NCI-H2171 treated with DMSO at 0.1 percent for 48 hours (cell line): ENCODE measurements at places on chromosomes 7 and 10.
A peak's percentile ranks its signal among the peaks of the same experiment; 100 is the strongest.

DNA sequence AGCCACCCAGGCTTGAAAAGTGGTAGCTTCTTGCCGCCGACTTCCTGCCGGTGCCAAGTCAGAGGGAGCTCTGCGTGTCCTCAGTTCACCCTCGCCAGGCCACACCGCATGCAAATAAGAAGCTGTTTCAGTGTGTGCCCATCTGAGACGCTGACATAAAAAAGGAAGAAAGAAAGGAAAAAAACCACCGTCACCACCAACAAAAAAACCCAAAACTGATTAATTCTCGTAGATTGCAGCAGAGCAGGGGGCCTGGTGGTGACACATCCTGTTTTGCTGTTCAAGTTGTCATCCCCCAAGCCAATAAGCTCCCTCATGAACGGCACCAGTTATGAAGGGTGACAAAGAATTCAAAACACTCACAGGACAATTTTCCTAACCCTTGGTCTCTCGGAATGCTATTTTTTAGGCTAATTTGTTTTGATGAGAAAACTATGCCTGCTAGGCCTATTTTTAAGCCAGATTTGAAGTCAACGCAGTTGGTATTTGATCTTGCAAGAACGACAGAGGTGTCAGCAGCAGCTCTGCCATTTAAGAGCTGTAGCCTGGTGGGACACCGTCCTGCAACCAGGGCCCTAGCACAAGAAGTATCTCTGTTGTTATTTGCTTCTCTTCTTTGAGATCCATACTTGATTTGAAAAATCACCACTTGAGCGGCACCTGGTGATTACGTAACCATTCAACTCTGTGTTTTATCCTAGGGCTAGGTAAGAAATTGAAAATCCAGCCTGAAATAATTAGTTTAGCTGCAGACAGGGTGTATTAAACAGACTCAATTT is 145.6 kb downstream of the PFKFB3 start:
- no peak for DNase-seq

- peak; percentile 74 for DNase-seq
Observed at GRCh38 chr10:103763374-103764202, 91.8 kb downstream of the SH3PXD2A start.

DNA sequence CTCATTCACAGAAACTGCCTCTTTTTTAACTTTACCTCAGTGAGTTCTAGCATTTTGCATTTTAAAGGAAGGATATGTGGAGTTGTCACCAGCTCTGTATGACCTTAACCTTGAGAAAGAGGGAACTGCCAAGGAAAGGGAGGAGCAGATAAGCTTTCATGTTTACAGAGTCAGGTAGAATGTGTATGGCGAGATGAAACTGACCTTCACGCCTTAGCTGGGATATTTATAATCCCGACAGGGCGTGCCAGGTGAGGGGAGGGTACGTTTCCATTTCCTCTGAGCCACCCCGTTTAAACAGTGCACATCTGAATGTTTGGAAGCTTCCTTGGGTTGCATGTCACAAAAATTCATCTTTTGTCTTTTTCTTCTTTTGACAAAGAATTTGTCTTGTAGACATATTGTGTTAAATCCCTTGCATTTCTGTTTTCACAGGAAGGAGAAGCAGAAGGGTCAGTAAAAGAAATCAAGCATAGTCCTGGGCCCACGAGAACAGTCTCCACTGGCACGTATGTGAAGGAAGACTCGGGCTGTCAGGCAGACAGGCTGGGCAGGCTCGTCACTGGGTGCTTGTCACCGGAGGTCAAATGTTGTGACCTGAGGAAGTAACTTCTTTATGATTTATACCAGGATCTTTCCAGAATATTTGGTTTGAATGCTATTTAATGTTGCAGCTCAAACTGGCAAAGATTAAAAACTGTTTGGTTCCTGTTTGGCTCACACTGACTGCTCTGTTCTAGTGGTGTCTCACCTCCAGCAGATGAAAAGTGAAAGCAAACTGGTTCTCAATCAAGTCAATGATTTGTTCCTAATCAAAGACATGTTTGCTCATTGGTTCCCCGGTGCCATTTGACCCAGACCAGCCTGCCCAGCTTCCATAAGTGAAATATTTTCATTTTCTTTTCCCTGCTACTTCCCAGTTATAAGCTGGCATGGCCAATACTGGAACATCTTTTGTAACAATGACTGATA is 16.2 kb downstream of the OPTN start:
- DNase-seq = no peak

DNA sequence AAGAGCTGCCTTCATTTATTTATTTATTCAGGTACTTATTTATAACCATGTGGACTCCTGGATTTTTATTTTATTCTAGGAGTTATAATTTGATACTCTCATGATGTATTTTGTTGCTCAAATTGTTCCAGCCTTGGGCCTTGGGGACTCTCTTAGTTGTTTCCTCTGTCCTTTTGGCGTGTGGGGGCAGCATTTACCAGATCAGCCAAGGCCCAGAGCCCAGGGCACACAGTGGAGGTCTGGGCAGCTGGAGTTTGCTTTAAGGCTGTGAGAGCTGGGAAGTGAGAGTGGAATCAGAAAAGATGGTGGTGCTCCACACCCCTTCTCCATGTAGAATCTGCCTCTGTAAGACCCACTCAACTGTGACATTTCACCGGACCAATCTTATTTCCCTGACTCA is 398.9 kb downstream of the RPS24 start:
- DNase-seq = no peak

- DNase-seq = no peak
Observed at GRCh38 chr10:57457972-57458512, 809.7 kb downstream of the IPMK start.

GRCh38 chr7:149704507-149704906 is 68.9 kb downstream of the ZNF467 start:
- no peak for DNase-seq

GRCh38 chr10:8272794-8273425 is 218.4 kb downstream of the GATA3 start:
- no peak for DNase-seq

DNA sequence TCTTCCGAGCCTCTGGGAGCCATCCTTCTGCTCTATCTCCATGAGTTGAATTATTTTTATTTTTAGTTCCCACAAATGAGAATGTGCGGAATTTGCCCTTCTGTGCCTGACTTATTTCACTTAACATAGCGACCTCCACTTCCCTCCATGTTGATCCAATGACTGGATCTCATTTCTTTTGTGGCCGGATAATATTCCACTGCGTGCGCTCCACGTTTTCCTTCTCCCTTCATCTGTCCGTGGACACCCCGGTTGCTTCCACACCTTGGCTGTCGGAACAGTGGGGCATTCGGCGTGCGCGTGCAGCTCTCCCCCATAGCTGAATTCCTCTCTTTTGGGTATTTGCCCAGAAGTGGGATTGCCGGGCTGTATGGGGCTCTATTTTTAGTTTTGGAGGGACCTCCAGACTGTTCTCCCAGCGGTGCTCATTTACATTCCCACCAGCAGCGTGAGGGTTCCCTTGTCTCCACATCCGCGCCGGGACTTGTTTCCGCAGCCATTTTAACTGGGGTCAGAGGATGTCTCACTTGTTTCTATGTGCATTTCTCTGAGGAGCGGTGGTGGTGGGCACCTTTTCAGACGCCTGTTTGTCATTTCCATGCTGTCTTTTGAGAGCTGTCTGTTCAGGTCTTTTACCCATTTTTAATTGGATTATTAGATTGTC is 51.0 kb upstream of the SUN1 start:
- no peak for DNase-seq

DNA sequence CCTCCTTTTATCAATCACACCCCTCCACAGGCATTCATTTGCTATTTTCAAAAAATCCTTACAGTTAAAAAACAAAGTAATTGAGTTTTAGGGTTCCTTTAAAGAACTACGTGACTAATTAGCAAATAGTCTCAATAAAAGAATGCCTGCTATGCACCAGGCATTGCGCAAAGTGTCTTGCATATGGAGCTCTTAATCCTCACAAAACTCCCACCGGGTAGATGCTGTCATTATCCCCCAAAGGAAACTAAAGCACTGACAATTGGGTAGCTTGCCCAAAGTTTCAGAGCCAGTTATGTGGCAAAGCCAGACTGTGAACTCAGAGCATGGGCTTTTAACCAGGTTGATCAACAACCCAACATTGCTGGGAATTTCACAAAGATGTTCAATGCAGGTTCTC is 305.7 kb downstream of the ELMO1 start:
- DNase-seq = no peak
